ENCODE measurements at places on chromosomes 13 and 19. TPM values are rescaled to one million over a fixed set of nuclear protein-coding genes. Genes with fewer than 3 reads are reported as not detected.

The WASF3 gene
- 4.0 TPM for total RNA-seq

The NPHS1 gene
- total RNA-seq: not detected

The PDS5B gene
- 18.0 TPM for total RNA-seq

The RCBTB2 gene
- total RNA-seq: 7.7 TPM

The CALR3 gene
- total RNA-seq: not detected

The TOMM40 gene
- 111 TPM for total RNA-seq

The SAE1 gene
- 185 TPM for total RNA-seq

The HMG20B gene
- total RNA-seq: 224 TPM

The FSD1 gene
- 61.1 TPM for total RNA-seq

All from A172 (cell line).